ENCODE measurements at places on chromosomes 12 and 14.

DNA sequence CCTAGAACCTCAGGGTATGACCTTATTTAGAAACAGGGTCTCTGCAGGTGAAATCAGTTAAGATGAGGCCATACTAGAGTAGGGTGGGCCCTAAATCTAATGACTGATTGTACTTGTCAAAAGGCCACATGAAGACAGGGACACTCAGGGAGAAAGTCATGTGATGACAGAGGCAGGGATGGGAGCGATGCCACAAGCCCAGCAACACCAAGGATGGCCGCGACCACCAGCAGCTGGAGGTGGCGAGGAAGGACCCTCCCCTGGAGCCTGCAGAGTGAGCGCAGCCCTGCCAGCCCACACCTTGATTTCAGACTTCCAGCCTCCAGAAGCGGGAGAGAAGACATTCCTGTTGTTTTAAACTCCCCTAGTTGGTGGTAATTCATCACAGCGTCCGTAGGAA, 199.9 kb downstream of the PHETA1 start:
- DNase-seq: no peak

GRCh38 chr14:91383439-91383838, 34.2 kb downstream of the CCDC88C start:
- no peak for DNase-seq

DNA sequence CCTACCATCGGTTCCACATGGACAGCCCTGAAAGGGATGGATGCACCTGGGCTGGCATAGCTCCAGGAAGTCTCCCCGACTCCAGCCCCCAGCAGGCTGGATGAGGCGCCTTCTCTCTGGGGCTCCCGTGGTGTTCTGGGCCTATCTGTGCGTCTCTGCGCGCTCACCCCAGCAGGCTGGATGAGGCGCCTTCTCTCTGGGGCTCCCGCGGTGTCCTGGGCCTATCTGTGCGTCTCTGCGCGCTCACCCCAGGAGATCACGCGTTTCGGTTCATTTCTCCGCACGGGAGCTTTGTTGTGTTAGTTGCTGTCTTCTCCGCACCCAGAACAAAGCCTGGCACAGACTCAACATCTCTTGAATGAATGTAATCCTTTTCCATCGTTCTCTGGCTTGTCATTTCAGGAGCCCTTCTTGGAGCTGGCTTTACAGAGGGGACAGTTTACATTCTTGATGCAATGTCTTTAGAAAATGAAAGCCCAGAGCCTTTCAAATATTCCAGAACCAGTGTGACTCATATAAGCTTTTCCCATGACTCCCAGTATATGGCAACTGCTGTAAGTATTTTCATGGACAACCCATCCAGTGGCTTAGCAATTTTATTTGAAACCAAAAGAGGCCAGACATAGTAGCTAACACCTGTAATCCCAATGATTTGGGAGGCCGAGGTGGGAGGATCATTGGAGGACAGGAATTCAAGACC, 40.3 kb downstream of the CFAP251 start:
- no peak for DNase-seq

GRCh38 chr14:75627406-75627805, 33.3 kb downstream of the ERG28 start:
- DNase-seq: no peak

- peak; percentile 87 for DNase-seq
These were observed 103.5 kb upstream of the HIF1A start for GRCh38 chr14:61591862-61592261.

- DNase-seq: peak; percentile 95
These were observed 22.3 kb upstream of the HECTD1 start for GRCh38 chr14:31229638-31230572.

DNA sequence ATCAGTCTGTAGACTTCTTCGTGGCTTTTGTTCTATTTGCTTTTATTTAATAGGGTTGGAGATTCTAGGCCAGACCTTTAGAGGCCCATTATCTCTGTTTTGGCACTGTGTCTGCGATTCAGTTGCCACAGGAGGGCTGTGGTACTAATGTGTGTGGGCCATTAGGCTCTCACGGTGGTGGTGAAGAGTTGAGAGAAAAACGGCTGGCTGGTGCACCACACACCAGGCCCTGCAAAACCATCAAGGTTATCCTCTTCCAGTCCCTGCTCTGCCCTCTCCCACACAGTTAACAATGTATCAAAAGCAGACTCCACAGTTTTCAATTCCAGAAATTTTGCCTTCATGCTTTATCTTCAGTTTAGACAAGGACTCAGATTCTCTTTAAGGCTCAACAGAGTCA, 97.7 kb downstream of the MYF5 start:
- DNase-seq: no peak

DNA sequence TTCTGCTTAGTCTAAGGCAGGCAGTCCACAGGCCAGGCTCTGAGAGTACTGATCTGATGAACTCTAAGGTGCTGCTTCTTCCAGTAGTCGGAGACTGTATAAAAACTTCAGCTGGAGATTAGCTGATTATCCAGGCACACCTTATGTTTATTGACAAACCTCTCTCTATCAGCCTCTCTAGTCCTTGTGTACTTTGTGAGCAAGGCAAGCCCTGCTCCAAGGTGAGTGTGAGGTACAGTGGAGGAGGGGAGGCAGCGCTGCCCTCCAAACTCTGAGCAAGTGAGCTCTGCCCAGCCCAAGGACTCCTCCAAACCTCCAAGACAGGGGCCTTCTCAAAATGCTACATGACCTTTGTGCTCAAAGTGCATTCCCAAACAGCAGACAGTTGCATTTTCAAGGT, 95.9 kb upstream of the CDKN3 start:
- no peak for DNase-seq

DNA sequence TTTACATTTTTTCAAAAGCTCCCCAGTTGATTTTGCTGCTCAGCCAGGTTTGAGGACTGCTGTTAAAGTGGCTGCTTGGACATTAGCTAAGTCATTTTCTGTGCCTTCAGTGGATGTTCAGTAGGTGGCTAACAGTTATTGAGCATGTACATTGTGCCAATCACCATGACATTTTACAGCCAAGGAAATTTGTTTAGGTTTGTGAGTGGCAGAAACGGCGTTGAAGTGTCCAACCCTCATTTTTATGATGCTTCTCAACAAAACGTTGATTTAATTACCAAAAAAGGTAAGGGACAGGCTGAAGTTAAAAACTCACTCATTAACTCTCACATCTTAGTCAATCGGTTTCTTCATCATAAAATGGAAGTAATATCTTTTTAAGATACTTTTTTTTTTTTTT, 37.0 kb upstream of the LRIG3 start:
- no peak for DNase-seq

- DNase-seq: no peak
These were observed 190.3 kb upstream of the RASSF8 start for GRCh38 chr12:25768151-25768550.

DNA sequence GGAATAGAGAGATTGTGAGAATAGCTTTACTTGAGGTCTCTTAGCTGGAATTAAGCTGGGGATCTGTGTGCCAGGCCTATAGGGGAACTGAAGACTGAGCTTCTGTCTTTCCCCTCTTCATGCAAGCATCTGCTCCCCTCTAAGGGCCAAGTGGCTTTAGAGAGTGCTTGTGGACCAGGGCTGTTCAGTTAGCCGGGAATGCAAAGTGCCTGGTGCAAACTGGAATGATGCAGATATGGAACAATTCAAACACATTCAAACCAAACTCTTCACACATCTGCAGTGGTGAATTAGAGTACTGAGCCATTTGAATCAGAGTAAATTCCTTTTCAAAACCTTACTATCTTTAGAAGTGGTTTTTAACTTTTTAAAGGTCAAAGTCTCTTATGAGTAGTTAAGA, 99.0 kb downstream of the LIN7A start:
- DNase-seq: no peak

Data from suppressor macrophage treated with lipopolysaccharide for 4 hours (primary cell).